Keratinocyte (primary cell): ENCODE measurements at places on chromosomes 1 and 21. TPM values are rescaled to one million over a fixed set of nuclear protein-coding genes. Genes with fewer than 3 reads are reported as not detected.

NECAP2 gene
- polyA plus RNA-seq, result 75.7 to 90.2 TPM (median 84.9 TPM) in 3 replicates

SPRR4 gene
- 1.7 to 4.8 TPM (median 1.9 TPM) in 3 replicates for polyA plus RNA-seq

FCER1A gene
- polyA plus RNA-seq, result not detected in 3 replicates

SLC35F3 gene
- polyA plus RNA-seq, result 11.7 to 13.8 TPM (median 11.9 TPM) in 3 replicates

MFSD2A gene
- polyA plus RNA-seq, result 50.1 to 62.5 TPM (median 57.0 TPM) in 3 replicates

GPA33 gene
- not detected in 3 replicates for polyA plus RNA-seq

TARS2 gene
- polyA plus RNA-seq, result 26.6 to 37.5 TPM (median 28.4 TPM) in 3 replicates

SELL gene
- 0.03 to 0.08 TPM in 2 of 3 replicates, not detected in the other for polyA plus RNA-seq

DNA sequence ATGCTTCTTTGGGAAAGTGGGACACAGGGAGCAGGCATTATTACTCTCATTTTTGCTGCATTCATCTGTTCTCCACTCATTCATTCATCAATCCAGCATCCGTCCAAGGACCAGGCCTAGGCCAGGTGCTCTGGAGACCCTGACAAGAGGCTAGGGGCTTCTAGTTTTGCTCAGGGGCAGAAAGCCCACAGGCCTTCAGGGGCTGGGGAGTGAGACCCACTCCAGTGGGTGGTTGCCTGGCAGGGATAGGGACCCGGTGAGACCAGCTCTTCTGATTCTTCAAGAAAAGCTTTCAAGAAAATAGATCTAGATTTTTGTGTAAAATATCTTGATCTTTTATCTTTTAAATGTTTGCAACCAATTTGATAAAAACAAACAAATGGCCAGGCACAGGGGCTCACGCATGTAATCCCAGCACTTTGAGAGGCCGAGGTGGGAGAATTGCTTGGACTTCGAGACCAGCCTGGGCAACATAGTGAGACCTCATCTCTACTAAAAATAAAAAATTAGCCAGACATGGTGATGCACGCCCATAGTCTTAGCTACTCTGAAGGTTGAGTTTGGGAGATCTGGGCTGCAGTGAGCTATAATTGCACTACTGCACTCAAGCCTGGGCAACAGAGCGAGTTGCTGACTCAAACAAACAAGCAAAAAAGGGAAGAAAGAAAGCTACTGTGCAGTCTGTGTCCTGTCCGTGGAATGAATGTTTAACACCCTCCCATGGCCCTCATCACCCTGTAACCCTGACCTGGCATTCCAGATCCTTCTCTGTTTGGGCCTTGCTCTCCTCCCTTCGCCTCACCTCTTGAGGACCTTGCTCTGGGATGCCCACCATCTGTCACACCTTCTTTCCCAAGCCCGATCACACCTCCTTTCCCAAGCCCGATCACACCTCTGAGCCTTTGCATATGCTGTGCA lies 17.3 kb upstream of the LRP8 start:
- no peak for DNase-seq

DNA sequence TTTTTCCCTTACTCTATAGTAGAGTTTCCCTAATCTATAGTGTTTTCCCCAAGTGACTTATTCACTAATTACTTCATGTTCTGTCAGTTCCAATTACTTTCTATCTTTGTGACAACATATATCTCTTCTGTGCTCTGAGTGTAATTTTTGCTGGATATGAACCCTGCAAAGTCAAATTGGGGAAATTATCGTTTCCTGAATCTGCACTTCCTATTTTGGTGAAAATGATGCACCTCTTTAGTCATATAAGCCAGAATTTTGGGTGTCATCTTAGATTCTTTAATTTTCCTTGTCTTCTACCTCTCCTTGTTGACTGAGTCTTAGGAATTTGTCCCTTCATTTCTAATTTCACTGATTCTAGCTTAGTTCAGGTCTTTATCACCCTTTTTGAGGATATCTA lies 33.4 kb upstream of the PRKACB start:
- no peak for DNase-seq

DNA sequence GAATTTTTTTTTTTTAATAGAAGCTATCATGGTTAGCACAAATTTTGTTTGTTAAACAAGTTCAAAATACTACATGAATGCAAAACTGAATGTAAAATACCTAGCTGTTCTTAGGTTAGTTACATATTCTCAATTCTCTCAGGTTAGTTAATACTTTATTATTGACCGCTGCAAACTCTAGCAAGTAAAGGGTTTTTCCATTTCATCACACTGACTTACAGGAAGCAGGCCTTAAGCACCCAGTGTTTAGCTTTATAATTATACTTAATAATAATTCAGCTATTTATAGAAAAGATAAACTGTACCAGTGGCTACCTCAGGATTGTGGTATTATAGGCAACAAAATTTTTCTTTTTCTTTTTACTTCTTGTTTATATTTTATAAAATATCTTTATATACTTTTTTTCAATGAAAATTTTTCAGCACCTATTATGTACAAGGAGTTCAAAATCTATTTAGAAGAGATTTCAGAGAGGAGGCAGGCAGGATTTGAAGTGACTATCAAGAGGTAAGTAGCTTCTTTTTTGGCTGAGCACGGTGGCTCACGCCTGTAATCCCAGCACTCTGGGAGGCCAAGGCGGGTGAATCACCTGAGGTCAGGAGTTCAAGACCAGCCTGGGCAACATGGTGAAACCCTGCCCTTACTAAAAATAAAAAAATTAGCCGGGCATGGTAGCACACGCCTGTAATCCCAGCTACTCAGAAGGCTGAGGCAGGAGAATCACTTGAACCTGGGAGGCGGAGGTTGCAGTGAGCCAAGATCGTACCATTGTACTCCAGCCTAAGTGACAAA lies 17.9 kb downstream of the PLPP3 start:
- DNase-seq, result no peak

DNA sequence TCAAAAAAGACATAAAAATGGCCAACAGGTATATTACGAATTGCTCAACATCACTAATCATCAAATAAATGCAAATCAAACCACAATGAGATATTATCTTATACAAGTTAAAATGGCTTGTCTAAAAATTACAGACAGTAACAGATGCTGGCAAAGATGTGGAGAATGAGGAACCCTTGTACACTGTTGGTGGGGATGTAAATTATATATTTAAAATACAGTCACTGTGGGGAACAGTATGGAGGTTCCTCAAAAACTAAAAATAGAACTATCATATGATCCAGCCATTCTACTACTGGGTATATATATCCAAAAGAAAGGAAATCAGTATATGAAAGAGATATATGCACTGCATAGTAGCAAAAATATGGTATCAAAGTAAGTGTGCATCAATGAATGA lies 1037.2 kb upstream of the B3GALT2 start:
- DNase-seq, result no peak

GRCh38 chr1:227548448-227548847 lies 14.9 kb upstream of the ZNF678 start:
- no peak for DNase-seq

DNA sequence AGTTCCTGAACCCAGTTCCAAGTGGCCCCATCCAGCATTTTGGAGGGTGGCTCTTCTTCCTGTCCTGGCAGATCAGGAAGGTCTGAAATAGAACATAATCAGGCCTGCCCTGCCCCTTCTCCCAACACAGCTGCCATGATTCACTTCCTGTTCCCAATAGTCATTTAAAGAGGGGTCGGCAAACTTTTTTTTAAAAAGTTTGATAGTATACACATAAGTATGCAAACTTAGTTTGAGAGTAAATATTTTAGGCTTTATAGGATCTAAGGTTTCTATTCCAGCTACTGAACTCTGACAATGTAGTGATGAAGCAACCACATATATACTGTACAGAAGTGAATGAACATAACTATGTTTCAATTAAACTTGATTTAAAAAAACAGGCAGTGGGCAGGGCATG lies 66.4 kb downstream of the LUZP1 start:
- no peak for DNase-seq

DNA sequence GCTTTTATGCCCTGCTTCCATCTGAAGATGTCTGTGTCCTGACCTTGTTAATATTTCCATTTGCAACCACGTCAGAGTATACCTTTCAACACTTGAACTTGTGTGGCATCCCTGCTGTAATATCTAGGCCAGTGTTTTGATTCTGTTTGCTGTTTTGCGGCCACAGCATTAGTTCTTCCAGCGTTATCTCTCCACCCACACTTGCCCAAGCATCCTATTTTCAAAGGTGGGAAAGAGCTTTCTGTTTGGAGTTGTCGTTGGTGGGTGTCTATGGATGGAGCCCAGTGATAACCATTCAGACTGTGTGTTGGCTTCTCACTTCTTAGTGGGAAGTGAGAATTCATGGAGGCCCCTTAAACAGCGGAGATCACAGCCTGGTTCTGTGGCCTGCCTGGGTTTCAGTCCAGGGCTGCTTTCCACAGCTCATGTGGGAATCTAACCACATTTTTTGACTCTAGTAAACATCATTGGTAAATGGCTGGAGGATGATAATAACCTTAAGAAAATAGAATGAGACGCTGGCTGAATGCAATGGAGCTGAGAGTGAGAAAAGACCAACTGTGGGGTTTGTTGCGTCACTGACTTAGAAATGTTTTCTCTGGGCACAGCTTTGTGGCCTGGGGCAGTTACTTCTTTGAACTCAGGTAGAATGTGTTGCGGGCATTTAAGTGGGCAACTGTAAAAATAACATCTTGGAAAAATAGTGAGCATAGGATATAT lies 7.6 kb downstream of the TENT5C start:
- DNase-seq, result no peak

- no peak for DNase-seq
Measured at GRCh38 chr21:28148400-28149064, 844.1 kb downstream of the LTN1 start.

- DNase-seq, result no peak
Measured at GRCh38 chr1:59570524-59570923, 244.2 kb upstream of the HOOK1 start.

DNA sequence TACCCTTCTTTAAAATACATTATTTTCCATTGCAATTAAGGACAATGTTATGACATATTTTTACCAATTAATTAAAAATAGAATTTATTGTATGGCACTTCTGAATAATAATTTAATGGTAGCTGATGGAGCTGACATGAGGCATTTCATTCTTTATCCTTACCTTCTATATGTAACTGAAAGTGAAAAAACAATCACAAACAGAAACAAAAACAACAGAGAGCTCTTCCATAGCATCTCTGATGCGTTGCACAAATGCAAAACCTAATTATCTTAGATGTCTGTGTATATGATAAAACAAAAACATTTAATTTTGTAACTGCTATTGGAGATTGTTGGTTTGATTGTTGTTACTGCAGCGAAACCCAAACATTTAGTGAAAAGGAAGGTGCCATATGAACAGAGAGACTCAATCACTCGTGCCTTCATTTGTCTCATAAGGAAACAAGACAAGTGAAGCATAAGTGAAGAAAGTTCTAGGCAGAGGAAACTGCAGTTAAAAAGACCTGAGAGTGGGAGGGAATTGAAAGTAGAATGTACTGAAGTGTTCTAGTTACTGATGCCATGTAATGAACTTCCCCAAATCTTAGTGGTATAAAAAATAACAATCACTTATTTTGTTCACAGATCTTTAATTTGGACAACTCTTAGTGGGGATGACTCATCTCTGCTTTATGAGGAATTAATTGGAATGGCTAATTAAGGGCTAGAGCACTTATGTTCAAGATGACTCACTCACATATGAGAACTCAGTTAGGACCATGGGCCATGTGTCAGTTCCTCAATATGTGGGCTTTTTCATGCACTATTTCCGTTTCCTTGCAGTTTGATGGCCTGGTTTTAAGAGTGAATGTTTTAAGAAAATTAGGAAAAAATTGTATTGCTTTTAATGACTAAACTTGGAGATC lies 245.0 kb upstream of the OLFM3 start:
- DNase-seq, result no peak

DNA sequence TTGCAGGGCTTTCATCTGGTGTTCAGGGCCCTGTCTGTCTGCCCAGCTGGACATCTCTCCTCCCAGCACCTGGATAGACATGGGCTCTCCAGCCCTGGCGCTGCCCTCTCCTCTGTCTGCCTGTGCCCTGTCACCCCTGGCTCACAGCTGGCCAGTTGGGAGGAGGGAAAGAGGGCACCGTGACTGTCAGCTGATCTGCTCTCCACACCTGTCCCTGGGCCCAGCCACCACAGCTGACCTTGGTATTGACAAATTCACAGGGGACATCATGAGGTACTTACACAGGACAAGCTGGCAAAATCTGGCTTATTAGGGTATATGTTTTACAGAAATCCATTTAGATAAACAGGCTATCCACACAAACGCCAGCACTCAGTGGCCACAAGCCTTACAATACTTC lies 8.3 kb downstream of the TNR start:
- DNase-seq, result no peak

GRCh38 chr21:8992731-8993174 lies 1528.6 kb upstream of the TPTE start:
- DNase-seq, result no peak

- DNase-seq, result no peak
Measured at GRCh38 chr21:17542371-17543011, 29.6 kb downstream of the CXADR start.

GRCh38 chr1:173925306-173926242 lies 8.4 kb upstream of the SERPINC1 start:
- no peak for DNase-seq

GRCh38 chr1:157288492-157288891 lies 150.3 kb upstream of the ETV3 start:
- DNase-seq, result no peak

DNA sequence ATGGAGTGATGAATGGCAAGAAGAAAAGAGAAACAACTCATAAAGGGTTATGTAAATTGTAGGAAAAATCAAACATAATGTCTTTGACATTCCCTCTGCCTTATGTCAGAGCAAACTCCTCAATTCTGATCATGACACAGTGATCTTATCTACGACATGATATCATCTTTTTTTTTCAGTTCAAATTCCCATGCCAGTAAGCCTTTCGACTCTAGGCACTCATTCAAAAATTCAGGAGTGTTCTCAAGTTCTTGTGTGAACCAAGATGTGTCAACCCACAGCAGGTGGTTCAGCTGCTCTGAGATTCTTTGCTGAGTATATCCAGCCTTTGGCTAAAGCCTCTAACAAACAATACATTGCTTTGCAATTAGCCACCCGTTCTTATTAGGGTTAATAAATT lies 97.1 kb upstream of the ESRRG start:
- DNase-seq, result no peak

- DNase-seq, result no peak
Measured at GRCh38 chr1:172935062-172935592, 115.6 kb downstream of the TNFSF18 start.

GRCh38 chr21:42613756-42614155 lies 39.7 kb upstream of the PDE9A start:
- DNase-seq, result no peak

- no peak for DNase-seq
Measured at GRCh38 chr21:28224191-28224726, 768.4 kb downstream of the LTN1 start.
